Stimulated activated CD4-positive, alpha-beta T cell treated with anti-CD3 and anti-CD28 coated beads, Interleukin-1b, Interleukin-23, amount 100 ng/mL, for 1 hour (primary cell): ENCODE measurements at places on chromosomes 7 and 10.

- no peak for DNase-seq
Measured at GRCh38 chr10:77494756-77495541, 142.7 kb downstream of the KCNMA1 start.

DNA sequence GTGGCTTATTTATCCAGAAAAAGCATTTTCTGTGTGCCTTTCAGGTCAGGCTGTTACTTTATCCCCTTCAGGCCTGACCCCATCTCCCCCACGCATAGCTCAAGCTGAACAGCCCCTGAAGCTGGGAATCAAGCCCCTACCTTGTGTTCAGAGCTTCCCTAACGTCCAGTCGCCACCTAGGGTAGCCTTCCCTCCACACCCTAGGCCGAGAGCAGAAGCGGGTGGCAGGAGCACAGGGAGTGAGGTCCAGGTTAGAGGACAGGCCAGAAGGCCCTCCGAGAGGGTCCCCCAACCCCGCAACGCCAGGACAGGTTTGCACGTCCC is 479 bp upstream of the SEMA4G start:
- DNase-seq = no peak

DNA sequence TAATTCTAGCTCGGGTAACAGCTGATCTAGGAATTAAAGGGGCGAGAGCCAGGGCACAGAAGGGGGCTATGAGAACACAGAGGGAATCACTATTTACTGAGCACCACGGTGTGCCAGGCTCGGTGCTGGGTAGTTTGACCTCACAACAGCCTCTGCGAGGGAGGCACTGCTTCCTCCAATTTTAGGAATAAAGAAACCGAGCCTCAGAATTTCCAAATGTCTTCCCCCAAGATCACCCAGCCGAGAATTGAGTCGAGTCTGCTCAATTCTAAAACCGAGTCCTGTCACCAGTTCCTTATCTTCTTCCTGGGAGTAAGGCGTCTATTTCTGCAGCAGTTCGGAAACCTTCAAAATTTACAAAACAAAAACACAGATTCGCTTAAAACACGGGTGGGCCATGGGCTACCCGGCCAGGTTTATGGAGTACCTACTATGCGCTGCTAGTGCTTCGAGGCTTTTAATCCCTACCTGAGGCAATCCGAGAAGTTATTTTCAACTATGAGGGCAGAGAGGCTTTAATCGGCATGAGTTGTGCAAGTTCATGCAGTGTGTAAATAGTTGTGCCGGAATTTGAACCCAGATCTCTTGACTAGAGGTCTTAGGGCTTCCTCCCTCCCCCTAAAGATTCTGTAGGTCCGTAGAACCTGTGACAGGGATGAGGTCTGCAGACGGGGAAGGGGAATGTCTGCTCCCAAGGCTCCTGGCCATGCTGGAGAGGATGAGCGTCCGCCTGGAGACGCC is 872 bp upstream of the HMX2 start:
- DNase-seq = no peak

- DNase-seq = no peak
Measured at GRCh38 chr7:50397971-50398324, 52.2 kb downstream of the FIGNL1 start.

- DNase-seq = no peak
Measured at GRCh38 chr10:123774132-123774742, 108.1 kb downstream of the GPR26 start.

DNA sequence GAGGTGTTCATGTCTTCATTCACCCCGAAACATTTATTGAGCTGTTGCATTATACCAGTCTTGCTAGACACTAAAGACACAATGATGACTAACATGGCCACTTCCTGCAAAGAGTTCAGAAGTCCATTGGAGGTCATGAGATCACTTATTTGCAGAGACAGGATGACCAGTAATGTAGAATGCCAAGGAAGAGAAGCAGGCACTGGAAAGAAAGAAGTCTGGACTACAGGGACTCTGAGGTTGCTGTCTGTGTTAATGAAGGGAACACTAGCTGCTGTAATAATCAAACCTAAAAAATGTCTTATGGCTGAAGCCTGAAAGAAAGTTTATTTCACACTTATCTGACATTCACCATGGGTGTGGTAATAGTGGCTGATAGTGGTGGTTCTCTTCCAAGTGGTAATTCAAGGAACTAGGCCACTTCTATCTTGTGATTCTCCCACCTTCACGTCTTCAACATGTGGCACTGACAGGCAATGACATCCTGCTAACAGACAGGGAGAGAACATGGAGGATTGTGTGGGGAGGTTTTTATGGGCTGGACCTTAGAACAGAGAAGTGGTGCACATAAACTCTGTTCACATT is 89.2 kb upstream of the MKLN1 start:
- DNase-seq = no peak

DNA sequence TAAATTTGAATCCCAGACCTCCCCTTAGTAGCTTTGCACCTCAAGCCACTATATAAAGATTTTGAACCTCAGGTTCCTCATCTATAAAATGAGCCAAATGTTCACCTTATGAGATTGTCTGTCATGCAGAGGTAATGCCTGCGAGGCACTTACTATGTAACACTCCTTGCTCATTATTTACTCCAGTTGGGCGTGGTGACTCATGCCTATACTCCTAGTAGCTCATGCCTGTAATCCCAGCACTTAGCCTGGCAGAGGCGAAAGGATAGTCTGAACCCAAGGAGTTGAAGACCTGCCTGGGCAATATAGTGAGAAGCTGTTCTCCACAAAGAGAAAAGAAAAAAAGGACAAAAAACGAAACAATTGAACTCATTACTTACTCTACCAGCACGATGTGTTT is 82.2 kb downstream of the MDFIC start:
- DNase-seq = no peak

GRCh38 chr10:33114451-33114952 is 156.5 kb upstream of the ITGB1 start:
- DNase-seq = no peak
